ENCODE measurements at places on chromosomes 3 and 15. TPM values are rescaled to one million over a fixed set of nuclear protein-coding genes. Genes with fewer than 3 reads are reported as not detected.
A peak's percentile ranks its signal among the peaks of the same experiment; 100 is the strongest.

DNA sequence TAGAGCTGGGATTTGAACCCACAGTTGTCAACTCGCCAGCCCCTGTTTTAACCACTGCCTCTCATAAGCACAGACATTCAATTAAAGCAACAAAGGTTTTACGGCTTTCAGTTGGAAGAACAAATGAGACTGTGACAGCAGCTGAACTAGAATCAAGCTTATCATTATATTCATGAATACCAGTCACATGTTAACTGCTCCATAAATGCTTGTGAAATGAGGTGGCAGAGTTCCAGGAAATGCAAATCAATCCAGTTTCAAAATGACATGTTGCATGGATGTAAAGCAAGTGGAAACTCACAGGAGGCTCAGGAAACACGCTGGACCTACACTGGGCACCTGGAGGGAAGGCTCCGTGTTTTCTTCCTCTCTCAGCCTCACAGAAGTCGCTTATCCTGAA lies 3.9 kb downstream of the GP5 start:
- DNase-seq = no peak

GRCh38 chr3:16300307-16300706 lies 35.3 kb downstream of the OXNAD1 start:
- no peak for DNase-seq

DNA sequence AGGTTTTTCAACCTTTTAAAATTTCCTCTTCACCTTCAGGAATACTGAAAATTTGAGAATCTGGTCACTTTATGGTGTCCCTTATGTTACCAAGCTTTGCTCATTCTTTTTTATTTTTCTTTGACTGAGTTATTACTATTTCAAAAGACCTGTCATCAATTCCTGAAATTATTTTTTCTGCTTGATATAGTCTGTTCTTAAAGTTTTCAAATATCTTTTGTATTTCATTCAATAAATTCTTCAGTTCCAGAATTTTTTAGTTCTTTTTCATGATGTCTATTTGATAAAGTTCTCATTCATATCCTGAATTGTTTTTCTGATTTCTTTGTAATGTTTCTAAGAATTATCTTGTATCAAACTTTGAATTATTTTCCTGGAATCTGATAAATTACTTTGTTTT lies 63.9 kb downstream of the UQCC5 start:
- no peak for DNase-seq

GRCh38 chr15:74403991-74404563 lies 29.7 kb downstream of the SEMA7A start:
- DNase-seq = no peak

DNA sequence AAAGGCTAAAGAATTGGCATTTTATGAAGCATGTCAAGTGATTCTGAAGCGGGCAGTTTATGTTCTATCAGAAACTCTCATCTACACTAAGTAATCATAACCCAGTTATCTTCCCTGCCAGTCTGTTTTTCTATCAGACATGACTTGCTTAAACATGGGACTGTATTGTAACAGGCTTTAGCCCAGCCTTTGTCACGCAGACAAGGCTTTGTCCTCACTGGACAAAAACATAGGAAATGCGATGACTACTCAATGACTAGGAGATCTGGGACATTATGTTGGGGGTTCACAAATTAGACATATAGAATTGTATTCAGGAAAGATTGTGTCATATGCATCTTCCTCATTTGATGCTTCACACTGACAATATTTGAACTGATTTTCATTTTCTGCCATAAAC lies 115.5 kb downstream of the GADL1 start:
- DNase-seq = no peak

- DNase-seq = peak; percentile 32
Observed at GRCh38 chr3:184874709-184875644, 63.0 kb downstream of the VPS8 start.

DNA sequence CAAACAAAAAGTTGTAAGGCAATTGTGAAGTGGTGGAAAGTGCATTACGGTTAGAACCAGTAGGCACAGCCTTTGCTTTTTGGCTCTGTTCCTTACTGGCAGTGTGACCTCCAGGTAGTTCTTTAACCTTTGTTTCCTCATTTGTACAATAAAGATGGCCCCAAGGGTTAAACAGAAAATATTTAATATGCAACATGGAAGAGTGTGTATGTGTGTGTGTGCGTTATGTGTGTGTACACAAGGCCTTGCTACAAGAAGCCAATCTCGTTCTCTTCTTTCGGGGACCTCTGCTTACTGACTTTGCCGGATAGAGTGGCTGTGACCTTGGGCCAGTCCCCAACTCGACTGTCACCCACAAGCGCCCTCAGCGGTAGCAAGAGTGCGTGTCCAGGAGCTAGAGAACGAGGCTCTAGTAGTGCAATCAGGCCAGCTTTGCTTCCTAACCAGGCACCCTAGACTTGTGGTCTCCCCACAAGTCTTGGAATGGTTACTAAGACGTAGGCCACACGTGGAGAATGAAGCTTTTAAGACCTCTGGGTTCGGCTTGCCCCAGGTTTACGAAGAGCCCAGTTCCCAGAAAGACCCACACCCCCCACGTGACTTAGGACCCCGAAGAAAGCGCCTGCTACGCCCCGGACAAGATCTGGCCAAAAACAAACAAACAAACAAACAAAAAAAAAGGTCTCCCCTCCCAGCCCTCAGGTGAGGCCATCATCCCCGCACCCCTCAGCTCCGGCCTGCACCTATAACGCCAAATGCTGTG lies 593 bp downstream of the CIAO2A start:
- DNase-seq = peak; percentile 42

GRCh38 chr15:43930556-43930955 lies 103.8 kb downstream of the WDR76 start:
- no peak for DNase-seq

- peak; percentile 38 for DNase-seq
Observed at GRCh38 chr3:37086918-37087317, 87.5 kb downstream of the LRRFIP2 start.

DNA sequence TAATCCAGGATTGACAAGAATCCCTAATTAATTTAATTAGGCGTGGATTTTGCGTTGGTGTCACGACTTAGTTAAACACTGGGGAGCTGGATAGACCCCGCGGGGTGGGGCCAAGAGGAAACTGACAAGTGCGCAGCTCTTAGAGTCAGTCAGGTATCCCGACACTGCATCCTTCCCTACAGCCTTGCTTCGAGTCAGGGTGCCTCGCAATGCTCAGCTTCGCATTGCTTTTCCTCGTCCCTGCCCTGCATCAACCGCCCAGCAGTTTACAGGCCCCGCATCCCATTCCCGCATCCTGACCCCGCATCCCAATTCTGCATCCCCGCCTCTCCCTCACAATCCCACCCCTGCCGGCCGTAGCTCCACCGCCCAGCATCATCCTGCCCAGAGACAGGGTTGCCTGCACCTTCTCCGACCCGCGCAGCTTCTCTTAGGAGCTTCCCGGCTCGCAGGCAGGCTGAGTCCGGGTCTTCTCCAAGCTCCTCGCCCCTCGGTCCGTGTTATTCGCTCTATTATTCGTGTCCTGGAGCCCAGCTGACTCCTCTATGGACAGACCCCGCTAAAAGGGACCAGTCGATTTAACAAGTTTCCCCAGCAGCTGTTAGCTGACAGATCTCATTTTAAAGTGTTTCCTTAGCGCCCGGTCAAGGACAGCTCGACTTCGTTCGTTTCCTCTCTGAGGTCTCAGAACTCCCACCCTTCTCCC lies 699 bp upstream of the SHOX2 start:
- DNase-seq = peak; percentile 40

- no peak for DNase-seq
Observed at GRCh38 chr3:74614107-74614967, at the start of gene CNTN3. TSS of gene CNTN3 (minus strand) at chr3:74614659. CDS start at chr3:74521112, 93,547 bp downstream.

- DNase-seq = no peak
Observed at GRCh38 chr15:56749982-56750381, 16.7 kb upstream of the ZNF280D start.

DNA sequence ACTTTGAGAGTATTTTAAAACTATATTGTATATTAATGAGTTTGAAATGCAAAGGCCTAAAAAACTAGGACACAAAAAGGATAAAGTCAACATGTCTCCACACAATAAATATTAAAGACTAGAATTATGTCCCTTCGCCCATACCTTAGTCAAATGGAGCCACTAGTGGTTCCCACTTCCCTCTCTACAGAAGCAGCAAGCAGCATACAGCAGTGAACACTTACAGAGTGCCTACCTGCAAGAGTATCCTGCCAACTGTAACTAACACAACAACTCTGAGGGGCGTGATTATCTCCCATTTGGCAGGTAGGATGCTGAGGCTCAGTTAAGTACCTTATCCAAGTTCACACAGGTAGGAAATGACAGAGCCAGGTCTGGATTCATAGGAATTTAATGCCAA lies 17.2 kb downstream of the DYNC1LI1 start:
- no peak for DNase-seq

DNA sequence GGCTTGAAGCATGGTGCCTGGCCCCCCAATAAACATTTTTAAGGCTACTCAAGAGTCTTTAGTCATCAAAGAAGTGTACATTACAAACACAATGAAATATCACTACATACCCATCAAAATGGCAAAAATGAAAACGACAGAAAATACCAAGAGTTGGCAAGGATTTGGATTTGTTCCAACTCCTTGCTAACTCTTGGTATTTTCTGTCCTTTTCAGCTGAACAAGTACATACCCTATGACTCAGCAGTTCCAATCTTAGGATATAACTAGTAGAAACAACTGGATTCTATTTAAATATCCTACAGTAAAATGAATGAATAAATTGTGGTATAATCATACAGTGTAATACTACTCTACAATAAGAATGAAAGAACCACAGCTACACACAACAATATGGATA lies 25.1 kb upstream of the GABPB1 start:
- DNase-seq = no peak

DNA sequence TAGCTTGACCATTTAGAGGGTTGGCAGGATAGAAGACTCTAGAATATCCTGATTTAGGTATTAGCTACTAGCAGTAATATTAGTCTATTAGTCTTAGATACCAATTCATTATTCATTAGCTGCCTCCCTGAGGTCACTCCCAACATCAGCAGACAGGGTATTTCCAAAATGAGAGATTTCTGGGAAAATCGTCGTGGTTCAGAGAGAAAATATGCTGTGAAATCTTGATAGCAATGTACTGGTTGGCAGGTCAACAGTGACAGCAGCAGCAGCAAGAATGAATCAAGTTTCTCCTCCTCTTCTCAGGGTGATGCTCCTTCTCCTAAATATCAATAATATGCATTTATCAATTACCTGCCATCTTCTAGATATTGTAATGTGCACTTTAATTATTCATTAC lies 41.3 kb upstream of the ROBO1 start:
- no peak for DNase-seq

GRCh38 chr3:32401556-32402081 lies 10.0 kb downstream of the CMTM7 start:
- DNase-seq = peak; percentile 78

DNA sequence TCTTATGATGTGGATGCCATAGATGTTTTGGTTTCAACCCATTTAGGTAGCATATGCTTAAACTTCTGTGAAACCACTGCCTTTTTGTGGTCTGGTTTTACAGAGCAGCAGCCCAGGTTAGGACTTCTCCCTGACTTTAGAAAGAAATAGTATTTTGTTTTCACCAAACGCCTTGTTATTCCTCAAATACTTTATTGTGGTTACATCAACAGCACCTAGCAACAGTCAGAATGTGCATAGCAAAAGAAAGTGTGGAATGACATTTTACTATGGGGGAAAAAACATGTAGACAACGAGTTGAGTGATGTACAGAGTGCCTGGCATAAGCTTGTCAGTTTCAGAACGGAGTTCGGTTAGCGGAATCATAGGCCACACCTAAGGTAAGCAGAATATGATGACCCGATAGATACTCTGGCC lies 159.2 kb downstream of the TPRG1 start:
- DNase-seq = no peak

GRCh38 chr3:140584549-140584948 lies 93.3 kb upstream of the TRIM42 start:
- DNase-seq = no peak

DNA sequence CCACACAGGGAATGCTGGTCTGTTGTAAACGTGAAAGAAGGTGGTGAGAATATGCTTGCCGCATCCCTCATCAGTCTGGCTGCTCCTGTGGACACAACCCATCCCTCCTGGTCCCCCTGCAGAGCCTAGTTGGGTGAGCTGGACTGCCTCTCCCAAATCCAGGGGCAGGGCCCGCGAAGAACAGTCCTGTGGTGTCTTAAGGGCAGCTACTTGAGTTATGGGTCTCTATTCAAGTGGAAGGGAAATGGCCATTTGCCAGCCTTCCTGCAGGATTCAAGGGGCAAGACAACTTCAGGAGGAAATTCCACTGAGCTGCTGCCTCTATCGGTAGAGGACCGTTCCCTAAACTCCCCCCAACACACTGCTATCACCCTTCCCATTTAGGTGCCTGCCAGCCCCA lies 98.9 kb downstream of the IQSEC1 start:
- no peak for DNase-seq

GRCh38 chr15:83970295-83970890 lies 265.2 kb upstream of the GOLGA6L4 start:
- DNase-seq = no peak

- peak; percentile 2 for DNase-seq
Observed at GRCh38 chr3:191802671-191803070, 341.7 kb downstream of the PYDC2 start.

DNA sequence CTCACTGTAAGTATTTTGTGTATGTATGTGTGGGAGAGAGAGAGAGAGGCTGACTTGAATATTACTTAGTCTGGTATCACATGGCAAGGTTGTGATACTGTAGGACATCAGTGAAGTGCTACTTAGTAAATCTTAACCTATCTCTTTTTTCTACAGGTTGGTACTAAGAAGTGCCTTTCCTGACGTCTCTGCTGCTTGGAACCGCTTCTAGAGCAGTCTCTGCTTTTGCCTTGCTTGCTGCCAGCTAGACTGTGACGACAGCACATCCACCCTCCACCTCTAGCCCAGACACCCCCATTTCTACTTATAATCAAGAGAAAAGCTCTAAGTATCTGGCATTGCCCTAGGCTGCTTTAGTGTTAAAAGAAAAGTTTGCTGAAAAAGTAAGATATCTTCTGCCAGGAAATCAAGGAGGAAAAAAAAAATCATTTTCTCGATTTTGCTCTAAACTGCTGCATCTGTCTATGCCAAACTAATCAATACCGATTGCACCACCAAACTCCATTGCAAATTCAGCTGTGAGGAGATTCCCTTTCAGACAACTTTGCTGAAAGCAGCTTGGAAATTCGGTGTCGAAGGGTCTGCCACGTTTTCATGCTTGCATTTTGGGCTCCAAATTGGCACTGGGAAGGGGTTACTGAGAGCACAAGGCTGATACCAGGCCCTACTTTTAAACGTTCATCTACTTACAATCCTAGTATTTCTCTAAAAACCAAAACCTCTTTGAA lies 30.7 kb downstream of the MBNL1 start:
- no peak for DNase-seq

GHRL gene
- total RNA-seq = not detected

C2CD4A gene
- total RNA-seq = 0.26 TPM

CHCHD4 gene
- total RNA-seq = 48.5 TPM

GHSR gene
- not detected for total RNA-seq

FRMD4B gene
- 1.2 TPM for total RNA-seq

USP13 gene
- 13.8 TPM for total RNA-seq

RLBP1 gene
- not detected for total RNA-seq

CYP11A1 gene
- not detected for total RNA-seq

SIDT1 gene
- 0.02 TPM for total RNA-seq

NUP210 gene
- 16.3 TPM for total RNA-seq

PARP14 gene
- 22.6 TPM for total RNA-seq

GTF2A2 gene
- 132 TPM for total RNA-seq

SPRED1 gene
- 9.1 TPM for total RNA-seq

ZNF501 gene
- total RNA-seq = not detected

UBE2Q2 gene
- 36.9 TPM for total RNA-seq
